ENCODE measurements at places on chromosomes 13 and 19.

GRCh38 chr19:38394488-38394887 is 6.0 kb downstream of the SPRED3 start:
- DNase-seq, result no peak

- DNase-seq, result no peak
Observed at GRCh38 chr19:12675399-12675798, 6.3 kb downstream of the DHPS start.

DNA sequence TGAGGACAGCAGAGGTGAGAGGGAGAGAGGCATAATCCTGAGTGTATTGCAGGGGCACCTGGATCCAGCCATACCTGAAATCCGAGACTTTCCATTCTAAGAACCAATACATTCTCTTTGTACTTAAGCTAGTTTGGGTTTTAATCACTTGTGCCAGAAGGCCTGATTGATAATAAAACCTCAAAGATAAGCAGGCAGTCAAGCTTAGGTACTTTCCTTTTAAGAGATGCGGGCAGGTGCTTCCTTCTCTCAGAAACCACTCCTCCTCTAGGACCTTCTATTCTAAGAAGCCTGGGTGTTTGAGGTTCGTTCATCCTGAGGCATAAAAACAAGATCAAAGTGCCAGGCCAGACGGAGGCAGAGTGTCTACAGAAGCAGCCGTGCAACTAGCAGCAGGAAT is 22.2 kb downstream of the FAM187B start:
- no peak for DNase-seq

DNA sequence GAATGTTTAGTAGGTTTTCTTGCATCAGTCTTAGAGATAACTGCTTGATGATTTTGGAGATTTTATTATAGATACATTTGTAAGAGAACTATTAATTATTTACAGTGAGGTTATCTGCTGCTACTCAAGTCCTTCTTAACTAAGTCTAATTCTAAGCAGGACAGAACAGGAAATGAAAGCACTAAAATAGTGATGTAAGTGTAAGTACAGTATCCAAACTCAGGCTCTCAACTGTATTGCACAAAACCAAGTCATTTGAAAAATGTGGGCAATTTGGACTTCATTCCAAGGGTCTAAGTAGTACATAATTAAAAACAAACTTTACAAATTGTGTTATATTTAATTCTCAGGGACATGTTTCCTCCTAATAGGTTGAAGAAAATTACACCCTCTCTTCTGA is 417.1 kb downstream of the ITGBL1 start:
- no peak for DNase-seq

- no peak for DNase-seq
Observed at GRCh38 chr19:58401840-58402421, 6.5 kb downstream of the RNF225 start.

- DNase-seq, result no peak
Observed at GRCh38 chr13:39612023-39612637, 9.1 kb upstream of the LHFPL6 start.

DNA sequence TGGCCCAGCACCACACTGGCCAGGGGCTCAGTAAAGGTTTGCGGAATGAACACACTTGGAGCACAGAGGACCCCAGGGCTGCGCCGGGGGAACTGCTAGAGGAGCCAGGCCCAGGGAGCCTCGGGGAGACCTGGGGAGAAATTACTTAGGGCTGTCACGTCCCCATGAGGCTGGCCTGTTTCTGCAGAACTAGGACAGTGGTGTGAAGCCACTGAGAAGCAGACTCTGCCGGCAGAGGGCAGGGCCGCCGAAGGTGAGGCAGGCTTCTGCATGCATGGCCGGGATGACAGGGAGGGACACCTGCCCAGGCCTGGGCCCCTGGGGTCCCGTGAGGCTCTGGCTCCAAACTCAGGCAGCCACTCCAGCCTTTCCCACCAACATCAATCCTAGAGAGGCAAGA is 26.4 kb downstream of the ELAVL1 start:
- DNase-seq, result no peak

- DNase-seq, result no peak
Observed at GRCh38 chr19:46718157-46718933, 1.4 kb upstream of the PRKD2 start.

DNA sequence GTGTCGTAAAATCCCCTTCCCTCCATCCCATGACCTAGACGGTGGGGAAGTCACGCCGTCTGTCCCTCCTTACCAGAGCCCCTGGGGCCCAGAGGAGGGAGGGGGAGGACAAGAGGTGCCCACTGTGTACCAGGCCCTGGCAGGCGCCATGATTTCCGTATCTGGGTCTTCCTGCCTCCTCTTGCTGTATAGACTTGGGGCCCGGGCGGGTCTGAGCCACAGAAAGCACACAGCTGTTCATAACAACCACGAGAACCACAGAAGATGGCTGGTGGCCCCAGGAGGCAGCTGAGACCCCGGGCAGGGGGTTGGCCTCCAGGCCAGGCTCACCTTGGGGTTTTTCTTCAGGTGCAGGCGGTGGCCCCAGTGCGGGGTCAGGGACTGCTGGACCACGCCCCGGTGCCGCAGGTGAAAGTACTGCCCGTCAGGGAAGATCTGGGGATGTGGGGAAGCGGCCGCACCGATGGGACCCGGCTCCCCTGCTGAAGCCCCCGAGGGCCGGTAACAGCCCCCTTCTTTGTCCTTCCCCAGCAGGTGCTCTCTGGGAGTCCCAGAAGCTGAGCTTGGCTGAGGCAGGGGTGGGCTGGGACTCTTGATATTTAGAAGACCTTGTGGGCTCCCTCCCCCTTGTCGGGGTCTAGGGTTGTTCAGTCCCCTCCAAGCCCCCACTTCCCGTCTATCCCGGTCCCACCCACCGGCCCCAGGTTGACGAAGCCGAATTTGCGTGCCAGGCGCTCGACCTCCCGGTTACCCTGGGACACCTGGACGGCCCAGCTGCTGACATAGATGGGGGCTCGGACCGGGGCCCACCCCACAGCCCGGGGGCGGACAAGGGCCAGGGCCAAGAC is 463 bp downstream of the PCSK4 start:
- no peak for DNase-seq

DNA sequence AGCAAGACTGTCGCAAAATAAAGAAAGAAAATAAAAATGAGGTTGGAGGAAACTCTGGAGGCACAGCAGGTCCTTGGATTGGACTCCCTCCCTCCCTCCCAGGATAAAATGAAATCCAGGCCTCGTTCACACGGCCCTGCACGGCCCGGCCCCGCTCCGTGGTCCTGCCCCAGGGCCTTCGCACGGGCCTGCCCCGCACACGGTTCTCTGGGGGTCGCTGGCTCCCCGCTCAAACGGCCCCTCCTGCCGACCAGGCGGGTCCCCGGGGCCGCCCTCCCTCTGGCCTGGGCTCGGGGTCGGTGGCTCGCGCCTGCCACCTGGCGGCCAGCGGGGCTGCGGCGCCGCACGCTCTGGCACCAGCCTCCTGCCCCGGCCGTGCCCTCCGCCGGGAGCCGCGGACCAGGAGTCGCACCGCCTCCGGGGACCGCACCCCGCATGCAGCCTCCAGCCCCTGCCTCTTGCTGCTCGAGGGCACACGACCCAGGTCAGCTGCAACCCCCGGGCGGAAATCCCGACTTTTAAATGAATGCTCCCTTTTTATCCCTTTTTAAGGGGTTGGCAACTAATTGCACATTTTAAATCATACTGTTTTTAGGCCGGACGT is 1.5 kb upstream of the WDR18 start:
- DNase-seq, result no peak

DNA sequence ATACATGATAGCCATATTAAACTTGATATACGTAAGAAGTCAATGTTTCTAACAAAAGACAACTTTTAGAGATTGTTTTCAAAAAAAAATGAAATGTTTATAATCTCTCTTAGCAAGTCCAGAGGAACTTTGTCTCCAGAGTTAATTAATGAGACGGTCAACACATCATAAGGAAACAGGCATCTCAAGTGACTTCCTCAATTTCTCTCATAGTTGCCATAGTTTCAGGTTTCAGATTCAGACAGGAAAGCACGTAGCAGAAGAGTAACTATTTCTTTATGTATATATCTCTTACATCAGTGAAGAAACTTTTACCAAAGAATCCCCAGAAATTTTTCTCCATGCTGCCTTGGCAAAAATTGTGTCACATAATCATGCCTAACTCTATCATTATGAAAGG is 159.6 kb upstream of the ATXN8OS start:
- DNase-seq, result no peak
